ENCODE measurements at places on chromosomes 4 and X.

DNA sequence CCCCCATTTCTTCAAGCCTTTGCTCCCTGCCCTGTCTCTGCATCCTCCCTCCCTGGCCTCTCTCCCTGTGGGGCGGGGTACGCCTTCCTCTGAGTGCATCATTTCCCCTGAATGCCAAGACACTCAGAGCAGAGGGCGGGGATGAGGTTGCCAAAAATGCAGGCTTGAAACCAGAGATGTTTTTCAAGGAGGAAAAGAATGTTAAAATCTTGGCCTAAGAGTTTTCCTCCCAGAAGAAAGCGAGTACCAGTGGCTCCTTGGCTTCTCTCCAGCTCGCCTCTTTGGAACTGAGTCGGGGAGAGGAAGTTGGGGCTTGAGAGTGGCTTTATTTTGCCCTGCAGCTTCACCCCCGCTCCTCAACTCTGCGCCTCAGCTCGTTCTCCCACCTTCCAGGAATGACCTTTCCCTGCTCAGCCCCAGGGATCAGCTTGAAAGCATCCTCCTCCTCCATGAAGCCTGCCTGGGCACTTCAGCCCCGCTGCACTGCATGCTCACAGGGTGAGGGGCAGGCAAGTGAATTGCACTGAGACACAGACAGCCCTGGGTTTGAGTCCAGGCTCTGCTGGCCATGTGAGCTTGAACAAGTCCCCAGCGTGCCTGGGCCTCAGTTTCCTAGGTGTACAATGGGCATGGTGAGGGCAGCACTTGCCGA, 57.5 kb upstream of the SORCS2 start:
- no peak for DNase-seq

GRCh38 chr4:110625576-110626257, 2.8 kb upstream of the PITX2 start:
- no peak for DNase-seq

DNA sequence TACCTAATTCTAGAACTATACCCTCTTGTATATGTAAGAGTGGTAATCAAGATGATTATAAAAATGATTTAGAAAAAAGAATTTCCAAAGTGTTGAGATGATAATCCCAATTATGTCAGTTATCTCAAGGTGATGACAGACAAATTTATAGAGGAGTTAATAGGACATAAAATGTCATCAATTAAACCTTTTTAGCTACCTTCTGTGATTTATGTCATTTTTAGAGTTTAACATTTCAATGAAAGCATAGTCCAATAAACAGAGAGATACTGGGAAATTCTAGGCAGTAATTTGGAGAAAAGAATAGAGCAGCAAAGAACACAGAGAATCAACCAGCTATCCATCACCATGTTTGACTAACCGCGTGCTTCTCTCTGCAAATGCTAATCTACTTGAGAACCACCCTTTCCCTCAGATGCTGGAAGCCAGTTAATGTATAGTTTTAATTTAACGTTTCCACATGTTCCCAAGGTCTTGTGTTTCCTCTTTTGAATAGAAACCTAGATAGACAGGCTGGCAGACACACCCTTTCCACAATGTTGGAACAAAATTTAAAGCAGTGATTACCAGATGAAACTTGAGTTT, 433.1 kb upstream of the FAM241A start:
- DNase-seq = no peak

GRCh38 chrX:65463550-65463949, 71.0 kb downstream of the LAS1L start:
- no peak for DNase-seq

DNA sequence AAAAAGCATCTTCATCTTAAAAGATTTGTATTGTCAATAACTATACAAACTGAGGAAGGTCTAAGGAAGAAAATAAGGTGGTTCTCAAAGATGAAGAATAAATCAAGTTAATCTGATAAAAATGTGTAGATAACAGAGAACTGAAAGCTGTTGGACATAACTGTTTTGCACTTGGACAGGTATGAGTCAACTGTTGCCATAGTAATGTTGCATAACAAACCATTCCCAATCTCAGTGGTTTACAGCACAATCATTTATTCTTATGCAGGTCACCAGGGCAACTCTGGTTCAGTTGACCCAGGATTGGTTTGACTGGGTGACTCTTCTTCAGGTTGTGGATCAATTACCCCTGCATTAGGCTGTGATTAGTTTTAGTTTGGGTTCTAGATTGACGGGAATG, 2197.7 kb downstream of the ARAP2 start:
- no peak for DNase-seq

- peak; percentile 70 for DNase-seq
Observed at GRCh38 chrX:18677161-18677869, 5.4 kb upstream of the RS1 start.

DNA sequence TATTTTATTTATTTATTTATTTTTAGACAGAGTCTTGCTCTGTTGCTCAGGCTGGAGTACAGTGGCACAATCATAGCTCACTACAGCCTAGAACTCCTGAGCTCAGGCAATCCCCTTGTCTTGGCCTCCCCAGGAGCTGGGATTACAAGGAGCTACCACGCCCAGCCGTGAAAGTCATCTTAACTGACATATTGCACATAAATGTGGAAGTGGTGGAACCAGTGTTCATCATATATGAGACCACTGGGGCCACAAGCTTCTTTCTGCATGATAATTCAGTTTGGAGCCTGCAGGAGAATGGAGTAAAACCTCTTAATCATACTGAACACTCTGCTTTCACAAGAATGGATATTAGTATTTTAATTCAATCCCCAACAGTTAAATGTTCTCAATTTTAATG, 12.5 kb upstream of the CTSO start:
- DNase-seq = no peak

DNA sequence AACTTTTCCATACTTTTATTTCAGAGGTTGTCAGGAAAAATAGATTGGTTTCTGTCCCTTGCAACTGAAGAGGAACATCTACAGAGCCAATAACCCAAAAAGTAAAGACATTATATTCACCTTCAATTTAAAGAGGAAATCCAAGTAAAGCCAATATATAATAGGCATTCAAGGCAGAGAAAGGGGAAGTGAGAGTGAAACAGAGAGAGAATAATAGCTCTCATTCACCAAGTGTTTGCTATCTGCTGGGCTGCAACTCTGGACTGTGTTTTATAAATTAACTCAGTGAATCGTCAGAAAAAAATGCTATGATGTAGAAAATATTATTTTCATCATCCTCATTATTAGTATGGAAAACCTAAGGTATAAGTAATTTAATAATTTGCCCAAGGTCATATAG, 448.5 kb downstream of the TRAM1L1 start:
- DNase-seq = no peak

DNA sequence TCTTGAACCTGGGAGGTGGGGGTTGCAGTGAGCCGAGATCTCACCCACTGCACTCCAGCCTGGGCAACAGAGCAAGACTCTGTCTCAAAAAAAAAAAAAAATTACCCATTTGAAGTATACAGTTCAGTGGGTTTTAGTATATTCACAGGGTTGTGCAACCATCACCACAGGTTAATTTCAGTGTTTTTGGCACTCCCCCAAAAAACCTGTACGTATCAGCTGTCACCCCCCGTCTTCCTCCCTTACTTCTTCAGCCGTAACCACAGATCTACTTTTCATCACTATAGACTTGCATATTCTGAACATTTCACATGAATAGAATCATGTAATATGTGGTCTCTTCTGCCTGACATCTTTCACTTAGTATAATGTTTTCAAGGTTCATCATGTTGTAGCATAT, 11.7 kb upstream of the PTTG2 start:
- DNase-seq = no peak

- no peak for DNase-seq
Observed at GRCh38 chr4:165972747-165973146, 99.7 kb downstream of the TLL1 start.

GRCh38 chr4:35986537-35986936, 257.8 kb downstream of the ARAP2 start:
- DNase-seq = no peak

GRCh38 chr4:151781026-151781425, 20.2 kb upstream of the GATB start:
- no peak for DNase-seq

DNA sequence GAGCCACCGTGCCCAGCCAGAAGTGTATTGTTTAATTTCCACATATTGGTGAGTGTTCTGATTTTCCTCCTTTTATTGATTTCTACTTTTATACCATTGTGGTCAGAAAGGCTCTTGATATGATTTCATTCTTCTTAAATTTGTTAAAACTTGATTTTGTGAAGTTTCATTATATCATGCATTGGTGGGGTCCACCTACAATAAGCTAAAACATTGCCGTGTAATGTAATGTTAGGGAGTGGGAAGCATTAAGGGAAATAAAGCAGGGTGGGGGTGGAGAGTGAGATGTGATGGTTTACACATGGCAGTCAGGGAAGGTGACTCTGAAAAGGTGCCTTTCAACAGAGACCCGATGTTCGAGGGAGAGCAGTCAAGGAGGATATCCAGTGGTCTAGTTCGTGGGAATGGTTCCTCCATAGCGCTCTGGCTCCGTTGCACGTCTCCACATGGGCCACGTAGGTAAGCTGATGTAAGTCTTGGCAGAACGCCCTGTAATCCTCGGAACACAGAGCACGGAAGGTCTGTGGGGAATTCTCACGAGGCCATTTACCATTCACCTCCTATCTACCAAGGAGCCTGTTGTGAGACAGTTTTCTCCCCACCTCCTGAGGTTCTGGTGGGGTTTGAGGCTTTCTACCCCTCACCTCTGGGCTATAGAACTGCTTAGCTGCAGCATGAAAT, 7.7 kb upstream of the WDR13 start:
- DNase-seq = no peak

GRCh38 chrX:12975670-12975965, 708 bp downstream of the TMSB4X start:
- DNase-seq = no peak

DNA sequence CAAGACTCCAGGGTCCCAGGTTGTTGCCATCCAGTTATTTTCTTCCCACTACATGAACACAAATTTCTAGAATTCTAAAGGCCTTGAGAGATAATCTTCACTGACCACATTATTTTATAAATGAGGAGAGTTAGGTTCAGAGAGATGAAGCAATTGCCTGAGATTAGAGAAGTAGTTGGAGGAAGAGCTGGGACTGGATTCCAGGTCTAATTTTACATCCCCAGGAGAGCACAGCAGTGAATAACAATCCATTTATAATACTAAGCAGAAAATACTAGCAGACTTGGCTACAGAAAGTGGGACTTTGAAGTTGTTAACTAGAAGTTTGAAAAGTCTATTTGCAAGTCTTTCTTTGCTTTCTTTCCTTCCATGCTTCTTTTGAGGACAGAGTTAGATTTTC, 231.3 kb upstream of the S100G start:
- DNase-seq = no peak

DNA sequence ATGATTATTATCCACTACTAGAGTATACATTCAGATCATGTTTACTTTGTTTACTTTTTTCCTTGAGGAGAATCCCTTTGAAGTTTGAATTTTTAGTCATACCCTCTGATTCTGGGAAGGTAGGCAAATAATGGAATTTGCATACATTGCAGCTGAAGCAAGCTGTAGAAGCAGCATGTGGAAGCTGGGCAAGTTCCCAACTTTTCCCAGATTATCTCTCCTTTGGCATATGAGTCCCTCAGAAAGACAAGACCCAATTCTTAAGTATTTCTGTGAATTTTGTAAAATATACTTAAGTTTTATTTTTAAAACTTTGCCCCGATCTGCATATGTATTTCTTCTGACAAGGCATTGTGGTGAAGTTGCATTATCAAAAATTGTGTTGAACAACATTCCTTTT, 94.9 kb downstream of the CNKSR2 start:
- no peak for DNase-seq

DNA sequence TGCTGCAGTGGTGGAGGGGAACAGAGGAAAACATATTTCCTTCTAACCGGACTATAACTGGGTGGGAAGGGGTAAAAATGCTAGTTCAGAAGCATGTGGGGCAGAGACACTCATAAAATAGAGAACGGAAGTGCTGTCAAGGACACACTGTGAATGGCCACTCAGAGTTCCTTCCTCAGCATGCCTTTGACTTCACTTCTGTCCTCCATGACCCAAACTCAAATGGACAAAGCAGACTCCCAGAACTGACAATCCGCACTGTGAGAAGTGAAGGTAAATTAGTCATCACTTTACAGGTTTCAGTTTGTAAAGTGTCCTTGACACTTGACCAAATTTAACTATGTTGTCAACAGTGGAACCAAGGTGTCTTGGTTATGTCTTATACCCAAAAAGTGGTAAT, 30.2 kb upstream of the ELF2 start:
- DNase-seq = peak; percentile 42

DNA sequence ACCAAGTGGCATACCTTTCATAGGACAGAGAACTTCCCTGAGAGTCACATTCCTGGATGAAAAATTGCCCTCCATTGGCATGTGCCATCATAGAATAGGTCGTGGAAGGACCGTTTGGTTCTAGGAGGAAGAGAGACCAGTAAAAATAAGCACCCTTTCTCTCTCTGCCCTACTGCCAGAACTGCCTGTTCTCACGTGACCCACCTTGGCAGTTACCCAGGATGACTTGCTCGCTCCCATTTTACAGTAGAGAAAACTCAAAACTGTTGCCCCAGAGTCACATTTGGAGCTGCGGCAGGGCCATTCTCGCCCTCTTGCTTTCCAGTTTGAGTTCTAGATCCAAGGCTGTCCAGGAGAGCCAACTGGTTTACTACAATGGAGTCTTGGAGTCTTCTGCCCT, 1.1 kb upstream of the NLGN3 start:
- DNase-seq = no peak

DNA sequence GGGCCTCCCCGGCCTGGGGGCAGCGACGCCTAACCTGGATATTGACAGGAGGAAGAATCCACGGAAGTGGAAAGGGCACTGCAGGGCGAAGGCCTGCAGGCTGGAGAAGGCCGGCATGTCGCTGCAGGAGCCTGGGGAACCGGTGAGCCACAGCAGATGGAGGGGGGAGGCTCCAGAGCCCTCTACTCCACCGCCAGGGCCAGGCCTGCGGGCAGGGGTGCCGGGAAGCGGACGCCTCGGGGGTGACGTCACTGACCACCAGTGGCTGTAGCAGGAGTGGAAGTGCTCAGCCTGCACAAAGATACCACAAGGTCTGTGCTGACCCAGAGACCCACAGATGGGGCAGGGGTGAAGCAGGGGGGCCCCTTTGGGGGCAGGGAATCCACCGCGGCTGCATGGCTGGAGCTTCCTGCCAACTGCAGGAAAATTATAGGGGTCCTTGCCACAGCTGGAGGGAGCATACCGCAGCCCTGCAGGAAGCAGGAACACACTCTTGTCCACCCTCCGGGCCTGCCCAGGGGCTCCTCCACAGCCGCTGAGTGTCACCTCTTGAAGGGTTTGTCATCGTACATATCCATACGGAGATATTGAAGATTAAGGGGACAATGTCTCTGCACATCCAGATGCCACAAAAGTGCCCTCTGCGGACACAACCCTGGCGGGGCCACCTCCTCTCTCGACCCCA, 7.6 kb upstream of the HTRA3 start:
- DNase-seq = peak; percentile 86

- DNase-seq = no peak
Observed at GRCh38 chr4:88257726-88258125, 26.6 kb downstream of the PPM1K start.

DNA sequence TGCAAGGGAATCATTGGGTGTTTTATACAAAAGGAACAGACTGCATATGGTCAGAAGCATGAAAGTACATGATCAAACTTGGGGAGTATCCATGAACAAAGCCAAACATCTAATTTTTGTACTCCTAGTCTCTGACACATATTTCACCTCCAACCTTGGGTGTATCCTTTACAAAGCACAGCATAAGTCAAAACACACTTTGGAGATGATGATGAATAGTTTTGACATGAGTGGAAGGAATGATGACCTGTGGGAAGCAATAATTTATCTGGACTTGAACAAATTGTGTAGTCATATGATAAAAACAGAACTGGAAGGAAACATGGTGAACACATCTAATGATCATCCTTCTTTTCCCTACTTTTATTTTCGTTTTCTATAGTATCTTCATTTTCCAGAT, 108.7 kb upstream of the PLS3 start:
- no peak for DNase-seq

GRCh38 chrX:97096385-97096784, 212.7 kb downstream of the RPA4 start:
- DNase-seq = no peak
